ENCODE measurements at places on chromosomes 16 and 17.

- DNase-seq, result no peak
Observed at GRCh38 chr17:40432864-40433528, 10.3 kb upstream of the IGFBP4 start.

DNA sequence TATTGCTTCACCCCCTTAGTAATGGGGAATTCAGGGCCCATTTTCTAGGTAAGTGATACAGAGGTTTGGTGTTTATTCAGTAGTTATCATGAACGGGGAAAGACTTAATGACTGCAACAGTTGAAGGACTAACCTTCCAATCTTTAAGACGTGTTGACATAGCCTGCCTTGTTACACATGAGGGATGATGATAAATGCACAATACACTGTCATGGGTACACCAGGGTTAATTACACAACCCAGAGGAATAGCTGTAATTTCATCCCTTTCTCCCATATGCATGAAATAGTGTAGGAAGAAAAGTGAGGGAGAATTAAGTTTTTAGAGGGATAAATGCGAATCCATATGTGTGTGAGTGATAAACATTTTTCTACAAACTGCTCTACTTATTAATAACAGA, 10.7 kb downstream of the MYH4 start:
- DNase-seq, result no peak

GRCh38 chr17:75245011-75245410, 16.4 kb downstream of the GGA3 start:
- no peak for DNase-seq

DNA sequence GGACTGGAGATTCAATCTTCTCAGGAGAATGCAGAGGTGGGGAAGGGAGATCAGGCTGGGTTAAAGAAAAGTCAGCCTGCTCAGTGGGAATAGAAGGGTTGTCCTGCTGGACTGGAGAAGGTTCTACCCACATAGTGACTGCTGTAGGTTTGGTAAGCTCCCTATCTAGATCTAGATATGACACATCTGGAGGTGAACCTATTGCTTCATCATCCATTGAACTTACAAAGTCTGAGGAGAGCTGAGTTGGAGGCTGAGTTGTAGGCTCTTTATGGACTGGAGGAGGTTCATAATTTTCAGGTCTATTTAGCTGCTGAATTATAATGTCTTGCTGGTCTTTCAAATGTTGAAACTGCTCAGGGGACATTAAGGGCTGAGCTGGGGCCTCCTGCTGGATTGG, 46.0 kb upstream of the NF1 start:
- DNase-seq, result no peak

GRCh38 chr16:10013364-10013763, 168.9 kb downstream of the GRIN2A start:
- DNase-seq, result no peak

DNA sequence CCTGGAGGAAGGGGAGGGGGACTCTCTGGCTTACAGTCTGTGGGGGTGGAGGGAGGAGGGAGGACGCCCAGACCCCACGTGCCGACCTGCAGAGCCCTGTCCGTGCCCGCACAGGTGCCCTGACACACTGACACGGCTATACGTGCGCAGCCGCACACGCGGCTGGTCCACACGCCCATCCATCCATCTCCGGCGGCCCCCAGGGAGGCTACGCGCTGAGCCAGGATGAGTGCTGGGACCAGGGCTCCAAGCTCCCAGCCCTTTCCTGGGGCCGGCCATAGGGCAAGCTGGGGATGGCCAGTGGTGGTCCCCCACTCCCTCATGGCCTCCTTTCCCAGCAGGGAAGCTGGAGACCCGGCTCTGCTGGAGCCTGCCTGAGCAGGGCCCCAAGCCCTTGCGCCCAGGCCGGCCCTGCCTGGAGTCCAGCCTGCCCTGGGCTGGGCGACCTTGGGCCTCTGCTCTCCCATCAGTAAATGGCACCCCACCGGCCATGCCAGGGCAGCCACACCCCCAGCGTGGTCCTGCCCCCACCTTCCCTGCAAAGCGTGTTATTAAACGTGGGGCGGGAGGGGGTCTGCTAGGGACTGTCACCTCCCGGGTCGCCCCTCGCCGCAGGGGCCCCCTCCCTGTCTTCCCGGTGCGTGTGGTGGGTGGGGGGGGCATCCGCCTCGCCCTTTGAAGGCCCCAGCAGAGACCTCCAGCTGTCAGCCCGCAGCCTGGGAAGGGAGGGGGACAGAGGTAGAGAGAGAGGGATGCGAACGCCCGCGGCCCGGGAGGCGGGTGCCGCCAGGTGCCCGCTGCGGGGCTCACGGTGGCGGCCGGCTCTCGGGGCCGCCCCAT, 863 bp downstream of the CASKIN1 start:
- no peak for DNase-seq

GRCh38 chr17:76433693-76434092, 19.3 kb downstream of the UBE2O start:
- DNase-seq, result no peak

- no peak for DNase-seq
Observed at GRCh38 chr16:82882982-82883835, 256.4 kb downstream of the CDH13 start.

DNA sequence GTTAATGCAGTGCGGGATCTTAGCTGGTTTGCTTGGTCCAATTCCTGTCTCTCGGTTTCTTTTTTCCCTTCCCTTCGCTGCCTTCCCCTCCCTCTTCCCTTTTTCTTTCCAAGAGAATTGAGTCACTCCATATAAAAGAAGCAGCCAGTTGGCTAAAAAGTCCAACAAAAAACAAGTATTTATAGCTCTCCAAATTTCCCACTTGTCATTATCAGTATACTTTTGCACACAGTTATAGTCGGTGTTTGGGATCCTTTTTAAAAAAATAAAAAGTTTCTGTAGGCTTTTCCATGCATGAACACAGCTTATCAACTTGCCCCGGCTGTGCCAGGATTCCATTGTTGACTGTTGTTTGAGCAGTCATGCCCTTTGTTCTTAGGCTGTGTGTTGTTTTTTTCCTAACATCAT, 24.9 kb downstream of the HMOX2 start:
- no peak for DNase-seq

- no peak for DNase-seq
Observed at GRCh38 chr16:17078931-17079631, 391.7 kb downstream of the XYLT1 start.

DNA sequence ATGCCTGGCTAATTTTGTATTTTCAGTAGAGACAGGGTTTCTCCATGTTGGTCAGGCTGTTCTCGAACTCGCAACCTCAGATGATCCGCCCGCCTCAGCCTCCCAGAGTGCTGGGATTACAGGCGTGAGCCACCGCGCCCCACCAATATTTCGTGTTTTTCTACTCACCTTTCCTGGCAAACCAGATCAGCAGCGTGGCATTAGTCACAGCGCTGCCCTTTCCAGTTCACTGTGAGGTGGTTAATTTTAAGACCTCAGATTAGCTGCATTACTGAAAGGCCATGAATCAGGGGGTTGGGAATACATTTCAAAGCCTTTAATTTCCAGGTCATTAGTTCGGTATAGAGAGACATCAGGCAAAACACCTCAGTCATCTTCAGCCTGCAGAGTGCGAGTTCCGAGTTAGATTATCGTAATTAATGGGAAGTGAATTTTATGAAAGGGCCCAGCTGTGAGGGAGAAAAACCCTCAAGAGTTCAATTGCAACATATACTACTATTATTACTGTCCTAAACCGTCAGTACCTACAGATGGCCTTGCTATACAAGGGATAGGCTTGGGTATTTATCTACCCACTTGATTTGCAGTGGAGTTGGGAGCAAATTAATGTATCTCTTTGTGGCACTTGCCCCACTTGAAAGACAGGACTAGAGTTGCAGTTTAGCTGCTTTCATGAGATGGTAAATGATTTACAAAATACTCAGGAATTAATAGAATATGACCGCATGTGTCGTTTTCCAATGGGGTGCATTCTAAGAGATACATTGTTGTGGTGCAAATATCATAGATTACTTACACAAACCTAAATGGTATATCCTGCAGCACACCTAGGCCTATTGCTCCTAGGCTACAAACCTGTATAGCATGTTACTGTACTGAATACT, 2.1 kb upstream of the USP32 start:
- no peak for DNase-seq

GRCh38 chr16:82630688-82631087, 3.9 kb downstream of the CDH13 start:
- no peak for DNase-seq

GRCh38 chr17:47188271-47188875, 722 bp downstream of the CDC27 start:
- DNase-seq, result no peak

DNA sequence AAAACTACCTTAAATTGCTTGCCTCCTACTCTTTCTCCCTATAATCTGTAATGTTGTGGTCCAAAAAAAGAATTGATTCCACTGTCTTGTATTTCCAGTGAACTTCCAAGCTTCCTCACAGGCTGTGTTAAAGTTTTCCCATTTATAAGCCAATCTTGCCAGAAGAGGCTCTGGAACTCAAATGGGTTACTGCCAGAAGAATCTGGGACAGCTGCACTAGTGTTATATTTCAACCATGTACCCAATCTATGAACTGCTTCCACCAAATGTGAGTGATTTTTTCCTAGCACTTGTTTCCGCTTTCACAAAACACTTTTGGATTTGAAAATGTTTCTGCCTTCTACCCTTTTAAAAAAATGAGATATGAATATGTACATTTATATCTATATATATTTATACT, 1.8 kb downstream of the CCDC43 start:
- DNase-seq, result no peak

DNA sequence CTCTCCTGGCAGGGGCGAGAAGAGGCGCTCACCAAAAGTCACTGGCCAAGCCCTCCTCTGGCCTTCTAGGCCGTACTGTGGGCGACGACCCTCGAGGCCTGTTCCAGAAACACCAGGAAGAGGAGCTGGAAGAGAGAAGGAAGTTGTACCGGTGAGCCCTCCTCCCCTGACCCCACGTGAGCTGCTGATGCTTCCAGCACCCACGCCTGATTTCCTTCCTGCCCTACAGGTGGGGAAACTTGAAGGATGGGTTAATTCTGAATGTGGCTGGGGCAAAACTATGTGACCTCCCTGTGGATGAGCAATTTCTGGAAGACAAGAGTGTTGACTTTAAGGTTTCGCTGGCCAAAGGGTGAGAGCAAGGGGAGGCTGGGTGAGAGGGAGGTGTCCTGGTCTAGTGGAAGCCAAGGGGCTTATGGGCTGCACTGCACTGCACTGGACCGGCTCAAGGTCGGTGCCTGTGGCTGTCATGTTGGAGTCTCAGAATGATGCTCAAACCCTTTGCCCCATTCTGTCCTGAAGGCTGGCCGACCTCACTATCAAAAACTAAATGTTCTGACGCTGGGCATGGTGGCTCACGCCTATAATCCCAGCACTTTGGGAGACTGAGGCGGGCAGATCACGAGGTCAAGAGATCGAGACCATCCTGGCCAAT, 6.2 kb downstream of the C17orf100 start:
- no peak for DNase-seq

DNA sequence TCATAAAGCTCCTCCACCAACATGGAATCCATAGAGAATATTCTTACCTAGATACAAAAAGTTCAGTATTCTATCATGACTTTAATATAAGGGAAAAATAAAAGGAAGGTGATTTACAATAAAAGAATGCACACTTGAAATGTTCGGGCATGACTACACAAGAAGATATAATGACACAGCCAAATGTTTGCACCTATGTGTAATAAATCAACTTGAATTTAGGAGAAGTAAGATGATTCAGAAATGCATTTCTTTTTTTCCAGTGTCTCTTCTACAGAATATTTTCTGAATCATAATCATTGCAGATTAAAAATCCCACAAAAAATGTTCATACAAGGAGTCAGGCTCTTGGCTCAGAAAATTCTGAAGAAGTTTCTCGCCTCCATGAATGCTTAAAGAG, 404.0 kb upstream of the HSBP1 start:
- no peak for DNase-seq

DNA sequence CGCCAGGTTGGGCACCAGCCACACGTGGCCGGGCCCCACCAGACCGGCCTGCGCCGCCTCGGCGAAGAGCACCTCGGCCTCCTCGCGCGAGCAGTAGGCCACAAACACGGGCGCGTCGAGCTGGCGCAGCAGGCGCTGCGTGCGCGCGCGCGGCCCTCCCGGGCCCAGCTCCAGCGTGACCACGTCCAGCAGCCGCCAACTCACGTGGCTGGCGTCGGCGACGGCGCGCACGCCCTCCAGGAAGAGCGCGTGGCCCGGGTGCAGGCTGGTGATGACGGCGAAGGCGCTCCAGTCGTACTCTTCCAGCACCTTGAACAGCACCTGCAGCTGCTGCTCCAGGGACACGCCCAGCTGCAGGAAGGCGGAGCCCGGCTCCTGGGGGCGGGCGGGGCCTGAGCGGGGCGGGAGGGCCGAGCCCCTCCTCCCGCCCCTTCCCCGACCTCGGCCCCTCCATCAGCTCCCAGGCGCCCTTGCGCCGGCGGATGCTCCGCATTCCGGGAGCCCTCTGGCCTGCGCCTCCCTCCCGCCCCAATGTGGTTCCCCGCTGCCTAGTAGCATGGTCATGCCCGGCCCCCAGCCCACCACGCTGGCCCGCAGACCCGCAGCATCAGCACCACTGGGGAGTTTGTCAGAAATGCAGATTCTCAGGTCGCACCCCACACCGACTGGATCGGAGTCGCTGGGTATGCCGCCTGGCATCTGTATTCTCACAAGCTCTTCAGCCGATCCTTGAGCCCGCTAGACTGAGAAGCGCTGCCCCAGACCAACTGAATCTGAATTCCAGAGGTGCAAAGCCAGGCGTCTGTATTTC, 7.2 kb downstream of the GRIN2C start:
- no peak for DNase-seq

DNA sequence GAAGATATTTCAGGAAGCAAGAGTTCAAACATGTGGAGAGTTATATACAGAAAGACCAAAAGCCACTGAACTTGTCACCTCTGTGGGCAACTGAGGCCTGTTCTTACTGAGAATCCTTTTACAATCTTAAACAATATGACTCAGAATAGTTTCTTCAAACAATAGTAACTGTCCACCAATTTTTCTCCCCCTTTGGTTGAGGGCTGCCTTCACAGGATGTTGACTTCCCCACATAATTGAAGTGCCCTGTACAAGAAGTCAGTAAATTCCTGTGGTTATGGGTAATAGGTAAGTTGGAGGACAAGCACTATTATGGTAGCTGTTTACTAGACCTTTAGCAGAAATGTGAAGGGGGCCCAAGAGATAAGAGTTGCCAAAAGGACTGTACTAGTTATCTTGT, 215.8 kb downstream of the CDH8 start:
- DNase-seq, result no peak

- DNase-seq, result peak; percentile 35
Observed at GRCh38 chr16:68951991-68952877, 108.9 kb downstream of the TANGO6 start.

DNA sequence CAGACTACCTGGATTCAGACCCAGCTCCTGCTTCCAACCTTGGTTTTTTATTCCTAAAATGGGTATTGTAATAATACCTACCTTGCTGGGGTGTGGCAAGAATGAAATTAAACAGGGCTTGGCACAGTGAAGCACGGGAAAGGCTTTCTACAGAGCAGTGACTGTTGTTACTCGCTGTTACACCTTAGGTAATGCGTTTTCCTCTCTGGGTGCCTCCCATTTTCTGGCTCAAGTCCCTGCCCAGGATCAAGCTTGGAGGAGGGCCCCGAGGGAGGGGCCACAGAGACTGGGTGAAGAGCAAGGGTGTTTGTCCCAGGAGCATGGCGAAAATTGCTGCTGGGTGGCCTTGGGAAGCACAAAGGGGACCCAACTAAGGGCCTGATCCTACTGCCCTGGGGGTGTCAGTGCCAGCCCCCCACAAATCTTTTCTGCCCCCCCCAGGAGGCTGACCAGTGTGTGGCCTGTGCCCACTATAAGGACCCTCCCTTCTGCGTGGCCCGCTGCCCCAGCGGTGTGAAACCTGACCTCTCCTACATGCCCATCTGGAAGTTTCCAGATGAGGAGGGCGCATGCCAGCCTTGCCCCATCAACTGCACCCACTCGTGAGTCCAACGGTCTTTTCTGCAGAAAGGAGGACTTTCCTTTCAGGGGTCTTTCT, 13.3 kb downstream of the MIEN1 start:
- DNase-seq, result no peak

GRCh38 chr17:79994602-79995001, 41.1 kb downstream of the TBC1D16 start:
- no peak for DNase-seq
